ENCODE measurements at places on chromosomes 3 and 15. TPM values are rescaled to one million over a fixed set of nuclear protein-coding genes. Genes with fewer than 3 reads are reported as not detected.

Gene SYNM
- 89.3 TPM for polyA plus RNA-seq

Gene ABTB1
- 16.5 TPM for polyA plus RNA-seq

Gene NR2E3
- 7.4 TPM for polyA plus RNA-seq

Gene NR1I2
- 0.33 TPM for polyA plus RNA-seq

Gene CAMK2N2
- polyA plus RNA-seq: not detected

Gene C3orf85
- not detected for polyA plus RNA-seq

Gene LRRFIP2
- 40.5 TPM for polyA plus RNA-seq

Gene OSTN
- 4.7 TPM for polyA plus RNA-seq

Gene PARP15
- 5.9 TPM for polyA plus RNA-seq

Gene CAMP
- 1.5 TPM for polyA plus RNA-seq

Gene STRIT1
- 49.3 TPM for polyA plus RNA-seq

Gene CCDC71
- polyA plus RNA-seq: 13.1 TPM

Gene KBTBD8
- polyA plus RNA-seq: 4.3 TPM

Gene FBXL2
- polyA plus RNA-seq: 7.9 TPM

Gene CHST13
- polyA plus RNA-seq: 0.16 TPM

Gene SNX4
- polyA plus RNA-seq: 35.9 TPM

Gene ACOX2
- 22.2 TPM for polyA plus RNA-seq

Gene SKOR1
- polyA plus RNA-seq: 0.47 TPM

Gene SCN11A
- 2.5 TPM for polyA plus RNA-seq

Gene TMED3
- 34.1 TPM for polyA plus RNA-seq

Gene PTH1R
- 10.9 TPM for polyA plus RNA-seq

Gene EPHA3
- 13.8 TPM for polyA plus RNA-seq

Gene SAMD7
- polyA plus RNA-seq: not detected

Gene MYO5C
- 8.5 TPM for polyA plus RNA-seq

Gene SERINC4
- 0.42 TPM for polyA plus RNA-seq

Gene FBXL22
- polyA plus RNA-seq: 33.6 TPM

Gene HHATL
- polyA plus RNA-seq: 73.4 TPM

Gene EXOG
- 14.8 TPM for polyA plus RNA-seq

Gene POPDC2
- polyA plus RNA-seq: 38.2 TPM

Gene LDHAL6B
- polyA plus RNA-seq: 0.14 TPM

Gene GRM7
- not detected for polyA plus RNA-seq

Gene HMG20A
- polyA plus RNA-seq: 46.5 TPM

Gene CCDC80
- 67.9 TPM for polyA plus RNA-seq

Gene DNAJA4
- 92.8 TPM for polyA plus RNA-seq
